ENCODE measurements at places on chromosomes 5 and 9. TPM values are rescaled to one million over a fixed set of nuclear protein-coding genes. Genes with fewer than 3 reads are reported as not detected.
A peak's percentile ranks its signal among the peaks of the same experiment; 100 is the strongest.

Gene PIP5KL1
- total RNA-seq: 7.4 TPM

Gene CAMSAP1
- 16.4 TPM for total RNA-seq

Gene DRD1
- total RNA-seq: not detected

Gene HACD4
- total RNA-seq: 5.9 TPM

Gene ANKRD31
- total RNA-seq: 0.89 TPM

Gene TRAF1
- 61.7 TPM for total RNA-seq

Gene CCDC171
- total RNA-seq: 1.7 TPM

Gene PCDHGA4
- total RNA-seq: not detected

Gene CBY3
- not detected for total RNA-seq

Gene ZNF658
- total RNA-seq: 1.2 TPM

Gene OGN
- total RNA-seq: not detected

Gene GNA14
- total RNA-seq: not detected

Gene HARS2
- total RNA-seq: 43.2 TPM

Gene PCDHB13
- not detected for total RNA-seq

Gene QRFP
- not detected for total RNA-seq

Gene LCN9
- total RNA-seq: not detected

Gene GRXCR2
- total RNA-seq: not detected

- no peak for DNase-seq
Observed at GRCh38 chr5:77995793-77996409, 219.8 kb upstream of the TBCA start.

GRCh38 chr5:82421119-82421518 lies 143.0 kb upstream of the RPS23 start:
- no peak for DNase-seq

GRCh38 chr9:135773530-135774238 lies 71.7 kb downstream of the KCNT1 start:
- DNase-seq: no peak

DNA sequence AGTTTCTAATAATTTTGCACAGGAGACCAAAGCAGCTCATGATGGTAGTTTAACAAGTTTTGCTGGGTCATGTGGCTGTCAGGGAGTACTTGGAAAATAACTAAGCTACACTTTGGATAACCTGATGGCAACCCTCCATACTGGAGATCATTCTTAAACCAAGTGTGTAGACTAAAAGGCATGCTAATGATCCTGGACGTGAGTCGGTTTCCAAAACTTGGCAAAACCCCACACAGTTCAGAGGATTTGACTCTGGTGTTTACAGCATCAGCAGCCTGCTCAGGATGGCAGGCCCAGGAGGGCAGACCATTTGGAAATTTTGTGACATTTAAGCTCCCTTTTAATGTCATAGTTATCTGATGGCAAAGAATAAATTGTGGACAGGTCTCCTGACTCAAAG lies 196.5 kb upstream of the EFNA5 start:
- no peak for DNase-seq

DNA sequence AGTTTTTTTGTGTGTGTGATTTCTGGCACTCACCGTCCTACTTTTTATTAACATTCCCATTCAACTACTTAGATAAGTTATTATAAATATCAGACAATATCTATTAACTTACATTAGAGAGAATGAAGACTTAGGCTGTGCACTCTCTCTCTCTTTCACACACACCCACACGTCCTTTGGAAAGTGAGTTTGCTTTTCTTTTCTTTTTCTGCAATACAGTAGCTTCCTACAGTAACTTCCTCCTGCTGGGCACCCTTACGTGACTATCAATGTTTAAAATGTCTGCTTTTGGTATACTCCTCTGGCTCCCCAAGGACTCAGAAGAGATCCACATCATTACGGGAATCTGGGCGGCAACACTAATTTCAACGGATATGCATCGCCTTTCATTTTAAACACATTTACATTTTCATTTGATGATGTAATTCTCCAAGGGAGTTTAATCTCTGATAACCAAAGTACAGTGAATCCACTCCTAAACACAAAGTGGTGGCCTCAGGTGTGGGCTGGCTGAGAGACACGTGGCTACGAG lies 179.5 kb downstream of the MAPKAP1 start:
- DNase-seq: no peak

GRCh38 chr9:121711797-121712196 lies 60.4 kb downstream of the DAB2IP start:
- no peak for DNase-seq

GRCh38 chr9:136437839-136438547 lies 1.7 kb downstream of the INPP5E start:
- DNase-seq: peak; percentile 40

GRCh38 chr5:36694351-36694750 lies 87.9 kb downstream of the SLC1A3 start:
- no peak for DNase-seq

DNA sequence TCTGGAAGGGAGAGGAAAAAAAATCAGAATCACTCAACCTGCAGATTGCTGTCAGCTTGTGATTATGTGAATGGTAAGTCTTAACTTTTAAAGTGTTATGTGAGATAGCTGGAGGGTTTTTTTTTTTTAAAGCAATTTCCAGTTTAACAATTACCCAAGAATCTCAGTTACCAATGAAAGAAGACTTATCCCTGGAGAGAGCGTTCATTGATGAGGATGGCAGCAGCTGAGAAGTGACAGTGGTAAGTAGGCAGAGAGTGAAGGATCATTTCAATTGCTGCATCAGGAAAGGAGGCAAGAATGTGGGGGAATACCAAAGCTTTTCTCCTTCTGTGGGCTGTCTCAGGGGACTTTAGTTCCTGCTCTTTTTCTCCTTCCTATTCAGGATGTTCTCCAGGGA lies 370.2 kb upstream of the C9orf72 start:
- no peak for DNase-seq

DNA sequence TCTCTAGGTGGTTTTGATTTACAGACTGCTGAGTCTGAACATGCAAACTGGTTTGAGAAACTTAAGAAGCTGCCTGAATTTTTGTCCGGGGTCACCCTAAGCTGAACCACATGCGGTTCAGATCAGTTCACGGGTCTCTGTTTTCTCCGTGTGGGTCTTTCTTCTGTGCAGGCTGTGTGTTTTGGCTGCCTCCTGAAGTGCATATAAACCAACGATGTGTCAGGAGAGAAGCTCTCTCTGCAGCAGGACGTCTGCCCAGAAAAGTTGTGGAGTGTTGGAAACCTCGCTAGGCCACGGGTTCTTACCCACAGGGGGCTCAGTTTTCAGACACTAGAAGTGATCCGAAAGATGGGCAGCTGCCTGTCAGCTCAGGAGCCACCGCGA lies 364.2 kb downstream of the IRX2 start:
- DNase-seq: no peak

GRCh38 chr9:123649909-123650308 lies 280.0 kb downstream of the DENND1A start:
- DNase-seq: no peak

DNA sequence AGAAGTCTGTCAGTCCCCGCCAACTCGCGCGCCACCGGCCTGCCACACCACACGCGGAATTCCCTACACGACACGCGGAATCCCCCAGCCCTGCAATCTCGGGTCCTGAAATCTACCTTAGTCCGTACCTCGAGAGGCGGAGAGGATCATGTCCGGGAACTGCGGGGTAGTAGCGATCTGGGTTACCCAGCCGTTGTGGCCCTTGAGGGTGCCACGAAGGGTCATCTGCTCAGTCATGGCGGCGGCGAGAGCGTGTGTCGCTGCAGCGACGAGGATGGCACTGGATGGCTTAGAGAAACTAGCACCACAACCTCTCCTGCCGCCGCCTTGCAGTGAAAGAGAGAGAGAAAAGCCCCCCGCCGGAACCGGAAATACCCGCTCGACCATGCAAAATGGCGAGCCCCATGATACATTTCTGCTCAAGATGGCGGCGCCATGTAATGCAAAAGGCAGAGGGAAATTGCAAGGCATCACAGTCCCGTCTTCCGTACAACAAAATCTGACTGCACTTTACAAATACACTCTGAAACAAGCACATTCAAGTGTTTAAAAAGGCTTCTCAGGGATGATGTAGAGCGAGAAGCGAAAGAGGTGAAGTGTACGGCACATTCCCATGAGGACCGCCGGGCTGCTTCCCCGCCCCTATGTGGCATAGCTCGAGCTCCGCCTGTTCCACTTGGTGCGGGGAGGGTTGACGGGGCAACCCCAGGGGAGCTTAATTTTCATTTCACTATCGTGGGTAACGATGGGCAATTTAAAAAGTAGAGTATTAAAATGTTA lies at the start of gene RACK1:
Gene RACK1, minus strand, starts transcription at position 343 of the 780 bp plus-strand sequence. Its CDS starts 106 bp downstream, at position 237.
- peak; percentile 92 for DNase-seq

- DNase-seq: no peak
Observed at GRCh38 chr9:130589754-130590153, 10.4 kb downstream of the FUBP3 start.

- no peak for DNase-seq
Observed at GRCh38 chr5:128799945-128800344, 165.3 kb upstream of the SLC27A6 start.

- no peak for DNase-seq
Observed at GRCh38 chr9:614431-614830, 227.1 kb upstream of the DMRT1 start.

DNA sequence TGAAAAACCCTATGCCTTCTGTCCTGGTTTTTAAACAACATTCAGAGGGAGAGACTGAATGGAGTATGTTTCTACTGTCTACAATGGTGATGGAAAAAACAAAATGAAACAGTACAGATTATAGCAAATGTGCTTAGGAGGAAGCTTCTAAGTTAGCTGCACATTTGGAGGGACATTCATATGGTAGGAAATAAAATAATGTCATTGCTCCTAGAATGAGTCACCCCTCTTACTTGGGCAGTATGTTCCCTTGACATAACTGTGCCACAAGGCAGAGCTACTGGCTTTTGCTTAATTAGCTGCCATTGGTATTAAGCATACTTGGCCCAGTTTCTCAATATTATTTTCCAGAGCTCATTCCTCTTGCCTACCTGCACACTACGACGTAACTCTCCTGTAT lies 128.9 kb downstream of the GDNF start:
- no peak for DNase-seq

GRCh38 chr9:128409978-128410377 lies 10.7 kb upstream of the CERCAM start:
- DNase-seq: no peak

GRCh38 chr9:76987594-76988200 lies 31.8 kb upstream of the FOXB2 start:
- no peak for DNase-seq

DNA sequence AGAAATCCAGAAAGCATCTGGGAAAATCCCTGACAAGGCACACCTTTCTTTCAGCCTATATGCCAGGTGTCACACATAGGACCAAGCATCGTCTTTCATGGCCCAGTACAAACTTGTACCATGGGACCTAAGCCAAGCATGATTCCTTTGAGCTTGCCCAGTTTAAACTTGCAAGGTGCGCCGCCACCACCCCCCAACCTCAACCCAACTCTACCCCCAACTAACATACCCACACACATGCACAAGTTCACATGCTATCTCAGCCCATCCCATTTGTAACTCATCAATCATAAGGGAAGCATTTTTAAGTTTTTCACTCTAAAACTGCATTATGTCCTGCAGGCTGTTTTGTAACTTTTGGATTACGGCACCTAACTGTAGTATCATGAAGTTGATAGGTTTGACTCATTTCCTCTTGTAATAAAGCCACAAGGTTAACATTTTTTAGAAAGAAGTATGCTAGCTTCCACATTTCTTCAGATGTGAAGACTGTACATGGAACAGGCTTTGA lies 145.9 kb upstream of the FST start:
- no peak for DNase-seq

GRCh38 chr9:90147426-90147825 lies 495.2 kb downstream of the DIRAS2 start:
- no peak for DNase-seq

DNA sequence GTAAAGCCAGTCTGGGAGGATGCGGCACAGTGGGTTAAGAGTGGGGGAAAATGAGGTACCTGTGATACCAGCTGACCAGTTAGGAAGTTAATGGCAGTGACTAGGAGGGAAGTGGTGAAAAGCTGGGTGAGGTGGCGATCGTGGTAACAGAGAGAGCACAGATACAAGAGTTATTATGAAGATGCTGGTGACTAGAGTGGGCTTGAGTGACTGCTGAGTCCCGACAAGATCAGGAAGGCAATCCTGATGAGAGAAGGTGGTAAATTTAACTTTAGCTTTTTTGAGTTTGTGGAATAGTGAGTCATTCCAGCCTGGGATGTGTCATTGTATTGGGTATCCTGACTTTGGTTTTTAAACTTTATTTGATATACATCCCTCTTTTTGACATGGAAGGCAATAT lies 38.8 kb downstream of the CMYA5 start:
- no peak for DNase-seq

- DNase-seq: no peak
Observed at GRCh38 chr9:86369810-86370209, 15.6 kb upstream of the TUT7 start.

- DNase-seq: no peak
Observed at GRCh38 chr5:180286-180918, 10.9 kb upstream of the LRRC14B start.

DNA sequence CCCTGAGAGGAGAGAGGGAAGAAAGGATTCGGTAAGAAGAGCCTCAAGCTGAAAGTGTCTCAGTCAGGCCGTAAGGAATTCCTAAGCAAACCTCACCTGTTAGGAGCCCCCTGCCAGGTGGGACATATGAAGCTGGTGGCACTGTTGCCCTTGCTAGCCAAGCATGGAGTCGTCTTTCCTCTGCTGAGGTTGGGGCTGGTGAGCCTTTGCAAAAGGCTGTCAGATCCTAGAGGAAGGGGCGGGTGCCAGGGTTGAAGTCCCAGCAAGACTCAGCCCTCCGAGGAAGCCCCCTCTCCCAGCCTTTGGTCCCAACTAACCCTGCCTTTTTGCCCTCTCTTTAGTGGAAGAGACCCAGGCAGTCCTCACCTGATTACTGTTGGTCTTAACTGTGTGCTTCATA lies 5.5 kb upstream of the SMIM32 start:
- no peak for DNase-seq

DNA sequence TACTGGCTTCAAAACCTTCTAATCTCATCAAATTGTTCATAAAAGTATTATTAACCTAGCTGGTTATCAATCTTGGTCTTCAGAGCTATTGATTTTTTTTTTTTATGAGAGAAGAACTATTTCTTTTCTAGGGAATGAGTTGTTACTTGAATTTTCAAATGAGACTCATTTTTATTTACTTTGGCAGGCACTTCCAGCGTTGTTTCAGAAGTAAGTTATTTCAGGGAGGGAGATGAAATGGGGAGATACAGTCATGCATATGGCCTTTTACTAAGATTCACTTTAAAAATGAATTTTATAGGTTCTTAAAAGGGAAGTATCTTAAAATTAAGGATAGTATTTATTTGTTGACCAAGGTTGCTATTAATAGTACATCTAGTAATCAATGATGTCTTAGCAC lies 129.6 kb downstream of the IZUMO3 start:
- DNase-seq: no peak

GRCh38 chr9:121876255-121876654 lies 216.9 kb downstream of the TTLL11 start:
- no peak for DNase-seq

GRCh38 chr5:173753307-173754168 lies 134.6 kb upstream of the CPEB4 start:
- no peak for DNase-seq

DNA sequence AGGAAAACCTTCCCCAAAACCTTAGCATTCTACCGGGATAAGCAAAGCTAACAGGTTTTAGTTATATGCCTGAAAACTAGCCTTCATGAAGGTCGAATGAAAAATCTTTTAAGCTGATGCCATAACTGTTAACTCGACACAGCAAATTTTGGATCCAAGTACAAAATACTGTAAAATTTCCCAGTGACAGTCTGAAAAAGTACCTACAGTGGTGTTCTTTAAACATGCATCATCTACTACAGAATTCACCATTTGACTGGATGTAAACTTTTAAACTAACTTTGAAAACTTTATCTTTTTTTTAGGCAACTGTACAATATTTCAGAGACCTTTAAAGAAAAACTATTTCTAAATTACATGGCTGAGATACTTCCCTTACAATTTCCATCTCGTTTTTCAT lies 791 bp downstream of the RAPGEF6 start:
- no peak for DNase-seq
